ENCODE measurements at places on chromosomes 13 and 19. TPM values are rescaled to one million over a fixed set of nuclear protein-coding genes. Genes with fewer than 3 reads are reported as not detected.

PSG2 gene
- not detected for total RNA-seq

SYDE1 gene
- 12.4 TPM for total RNA-seq

APOE gene
- 0.53 TPM for total RNA-seq

ZNF548 gene
- total RNA-seq = 14.2 TPM

MYO16 gene
- total RNA-seq = not detected

PLPP2 gene
- total RNA-seq = 9.0 TPM

CCDC70 gene
- total RNA-seq = not detected

CABP5 gene
- not detected for total RNA-seq

TNPO2 gene
- total RNA-seq = 23.9 TPM

ZNF793 gene
- 0.13 TPM for total RNA-seq

ONECUT3 gene
- not detected for total RNA-seq

TM9SF2 gene
- total RNA-seq = 104 TPM

ADGRE3 gene
- not detected for total RNA-seq

FFAR1 gene
- not detected for total RNA-seq

COX7A1 gene
- 10.8 TPM for total RNA-seq

SMAD9 gene
- total RNA-seq = 5.0 TPM

WDR87 gene
- not detected for total RNA-seq

SIRT2 gene
- total RNA-seq = 47.3 TPM

LILRA2 gene
- total RNA-seq = not detected

TSSK6 gene
- 0.79 TPM for total RNA-seq

USHBP1 gene
- 5.7 TPM for total RNA-seq

CYP2S1 gene
- 0.32 TPM for total RNA-seq

KLK8 gene
- not detected for total RNA-seq

ERFL gene
- total RNA-seq = not detected

MTUS2 gene
- not detected for total RNA-seq

NOSIP gene
- 107 TPM for total RNA-seq

YJEFN3 gene
- total RNA-seq = 0.28 TPM

SLC25A42 gene
- 4.1 TPM for total RNA-seq

KCNC3 gene
- total RNA-seq = 0.11 TPM

SERP2 gene
- 0.35 TPM for total RNA-seq

TRAPPC5 gene
- 121 TPM for total RNA-seq

TGFBR3L gene
- total RNA-seq = 0.73 TPM

LILRB3 gene
- not detected for total RNA-seq

TUBA3C gene
- not detected for total RNA-seq

CEACAM16 gene
- total RNA-seq = not detected
